HT-29 (cell line): ENCODE measurements at places on chromosomes 12 and 14. TPM values are rescaled to one million over a fixed set of nuclear protein-coding genes. Genes with fewer than 3 reads are reported as not detected.

GRCh38 chr12:33795536-33795935, 226.8 kb upstream of the ALG10 start:
- no peak for DNase-seq

GRCh38 chr14:30521899-30522736, 36.8 kb upstream of the G2E3 start:
- peak; percentile 35 for DNase-seq

The OR10AD1 gene
- total RNA-seq = not detected in 2 replicates

- DNase-seq = no peak
These were observed 80.3 kb downstream of the WDR20 start for GRCh38 chr14:102220031-102220430.

GRCh38 chr14:40292664-40293063, 860.4 kb upstream of the FBXO33 start:
- DNase-seq = no peak

- DNase-seq = no peak
These were observed at the start of gene PDE3A for GRCh38 chr12:20368114-20368650. Gene PDE3A (plus strand): TSS chr12:20368537. CDS start chr12:20369285, 748 bp downstream.

DNA sequence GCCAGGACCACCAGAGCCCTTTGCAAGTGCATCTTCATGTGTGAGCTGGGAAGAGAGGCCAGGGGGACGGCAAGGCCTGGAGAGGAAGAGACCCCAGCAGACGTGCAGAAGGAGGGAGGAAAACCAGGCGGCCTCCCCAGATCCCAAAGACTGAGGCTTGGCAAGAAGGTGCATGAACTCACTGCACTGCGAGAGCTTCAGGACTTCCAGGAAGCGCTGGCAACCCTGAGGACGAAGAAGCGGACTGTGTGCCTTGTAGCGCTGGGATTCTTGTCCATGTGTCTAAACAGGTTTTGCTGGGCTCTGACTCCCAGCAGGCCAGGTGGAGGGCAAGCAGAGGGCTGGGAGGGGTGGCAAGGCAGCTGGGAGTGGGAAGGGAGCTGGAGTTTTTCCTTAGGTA, 939 bp downstream of the TGFB3 start:
- no peak for DNase-seq

GRCh38 chr12:93183940-93184671, 193.6 kb upstream of the NUDT4 start:
- peak; percentile 34 for DNase-seq

DNA sequence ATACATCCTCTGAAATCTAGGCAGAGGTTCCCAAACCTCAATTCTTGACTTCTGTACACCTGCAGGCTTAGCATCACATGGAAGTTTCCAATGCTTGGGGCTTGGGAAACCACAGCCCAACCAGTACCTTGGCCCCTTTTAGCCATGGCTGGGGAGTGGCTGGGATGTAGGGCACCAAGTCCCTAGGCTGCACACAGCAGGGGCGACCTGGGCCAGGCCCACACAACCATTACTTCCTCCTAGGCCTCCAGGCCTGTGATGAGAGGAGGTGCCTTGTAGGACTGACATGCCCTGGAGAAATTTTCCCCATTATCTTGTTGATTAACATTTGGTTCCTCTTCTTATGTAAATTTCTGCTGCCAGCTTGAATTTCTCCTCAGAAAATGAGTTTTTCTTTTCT, 1387.4 kb downstream of the FSCB start:
- no peak for DNase-seq

The RND1 gene
- 8.7 and 9.8 TPM in 2 replicates for total RNA-seq

DNA sequence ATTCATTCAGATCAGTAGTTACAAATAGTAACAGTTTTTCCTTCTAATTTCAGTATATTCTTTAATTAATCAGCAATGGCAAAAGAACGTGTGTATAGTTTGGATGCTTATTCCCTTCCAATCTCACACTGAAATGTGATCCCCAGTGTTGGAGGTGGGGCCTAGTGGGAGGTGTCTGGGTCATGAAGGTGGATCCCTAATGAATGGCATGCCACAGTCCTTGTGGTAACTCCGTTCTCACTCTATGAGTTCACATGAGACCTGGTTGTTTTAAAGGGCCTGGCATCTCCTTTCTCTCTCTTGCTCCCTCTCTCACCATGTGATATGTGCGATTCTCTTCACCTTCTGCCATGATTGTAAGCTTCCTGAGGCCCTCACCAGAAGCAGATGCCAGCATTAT, 18.9 kb upstream of the SYNDIG1L start:
- DNase-seq = no peak

The KLHL33 gene
- total RNA-seq = not detected in 2 replicates

The MYL6B gene
- total RNA-seq = 45.6 TPM in 2 replicates

The CLEC14A gene
- total RNA-seq = not detected in 2 replicates

The CLEC2A gene
- not detected in 2 replicates for total RNA-seq

DNA sequence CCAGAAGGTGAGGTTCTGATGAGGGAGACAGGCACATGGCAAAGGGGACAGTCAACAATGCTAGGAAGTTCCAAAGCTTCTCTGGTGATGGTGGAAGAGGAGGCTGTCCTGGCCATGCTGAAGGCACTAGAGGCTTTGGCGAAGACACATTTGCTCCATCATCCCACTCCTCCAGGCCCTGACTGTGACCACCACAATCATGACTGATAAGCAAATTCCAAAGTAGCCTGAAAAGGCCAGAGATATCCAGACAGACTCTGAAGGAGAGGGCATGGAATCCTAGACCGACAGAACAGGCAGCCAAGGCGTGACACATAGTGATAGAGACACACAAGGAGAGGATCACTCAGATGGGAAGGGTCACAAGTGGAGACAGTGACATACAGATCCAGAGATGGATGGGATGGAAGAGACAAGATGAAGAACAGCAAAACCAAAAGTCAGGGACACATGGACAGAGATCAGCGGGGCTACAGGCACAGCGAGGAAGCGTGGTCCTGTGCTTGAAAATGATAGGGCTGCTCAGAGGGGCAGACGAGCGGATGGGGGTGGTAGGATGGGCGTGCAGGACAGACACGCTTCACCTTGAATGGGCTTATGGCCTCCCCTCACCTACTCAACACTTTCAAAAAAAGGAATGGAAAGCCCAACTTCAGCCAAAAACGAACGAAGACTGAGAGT, 1.3 kb downstream of the ZFHX2 start:
- no peak for DNase-seq

- no peak for DNase-seq
These were observed 72.2 kb upstream of the PRMT8 start for GRCh38 chr12:3418609-3419390.

GRCh38 chr12:93361151-93361919, 16.4 kb upstream of the NUDT4 start:
- no peak for DNase-seq

The DPF3 gene
- not detected in 2 replicates for total RNA-seq

- no peak for DNase-seq
These were observed 56.9 kb upstream of the TCL1A start for GRCh38 chr14:95770777-95771176.

- no peak for DNase-seq
These were observed 13.3 kb downstream of the ASCL1 start for GRCh38 chr12:102970780-102971179.
